SHP77 treated with DMSO at 0.1 percent for 48 hours (cell line): ENCODE measurements at places on chromosomes 4 and X.
A peak's percentile ranks its signal among the peaks of the same experiment; 100 is the strongest.

GRCh38 chr4:118397623-118397979 lies 44.8 kb upstream of the PRSS12 start:
- no peak for DNase-seq

DNA sequence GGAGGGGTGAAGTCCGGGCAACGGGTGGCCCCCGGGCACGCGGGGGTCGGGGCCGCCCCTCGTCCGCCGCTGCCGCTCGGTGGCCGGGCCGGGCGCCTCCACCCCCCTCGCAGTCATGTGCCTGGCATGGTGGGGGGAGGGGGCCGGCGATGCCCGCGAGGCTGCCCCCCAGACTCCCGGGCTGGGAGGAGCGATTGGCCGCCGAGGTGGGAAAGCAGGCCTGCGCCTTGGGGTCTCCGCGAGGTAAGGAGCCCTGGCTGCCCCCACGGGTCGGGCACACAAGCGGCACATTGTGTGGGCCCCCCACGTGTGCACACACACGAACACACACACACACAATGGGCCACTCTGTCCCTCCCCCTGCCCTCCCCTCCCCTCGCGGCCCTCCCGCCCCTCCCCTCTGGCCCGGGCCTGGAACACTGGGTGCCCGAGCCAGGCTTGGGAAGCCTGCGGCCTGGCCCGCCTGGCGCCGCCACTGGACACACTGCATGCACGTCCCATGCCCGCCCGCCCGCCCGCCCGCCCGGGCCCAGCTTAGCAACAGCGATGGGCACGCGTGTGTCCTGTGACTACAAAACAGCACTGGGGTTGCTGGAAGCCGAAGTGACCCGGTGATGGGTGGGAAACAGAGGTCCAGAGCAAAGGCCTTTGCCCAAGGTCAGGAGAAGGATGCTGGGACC lies 1.3 kb downstream of the SLC6A8 start:
- DNase-seq = no peak

- DNase-seq = no peak
These were observed 20.5 kb downstream of the PSMD10 start for GRCh38 chrX:108070891-108071290.

- DNase-seq = no peak
These were observed 123.2 kb upstream of the FAM9C start for GRCh38 chrX:13167481-13168231.

GRCh38 chr4:151389311-151389710 lies 19.7 kb upstream of the FHIP1A start:
- DNase-seq = no peak

DNA sequence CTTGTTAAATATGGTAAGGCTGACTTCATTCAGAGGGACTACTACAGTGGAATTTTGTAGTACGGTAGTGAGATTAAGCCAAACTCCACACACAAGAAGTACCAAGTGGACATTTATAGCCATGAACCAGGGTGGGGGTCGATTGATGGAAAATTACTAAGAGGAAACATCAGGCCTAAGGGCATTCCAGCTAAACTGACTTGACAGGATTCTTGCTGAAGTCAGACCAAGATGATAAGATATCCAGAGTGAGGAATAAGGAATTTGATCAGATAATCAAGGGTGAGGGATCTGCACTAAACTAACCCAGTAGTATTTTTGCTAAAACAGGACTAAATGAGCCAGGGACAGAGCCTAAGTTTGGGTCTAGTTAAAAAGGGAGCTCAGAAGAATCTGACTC lies 597.5 kb downstream of the RPA4 start:
- no peak for DNase-seq

- DNase-seq = no peak
These were observed 7.5 kb downstream of the ASB5 start for GRCh38 chr4:176261481-176261880.

DNA sequence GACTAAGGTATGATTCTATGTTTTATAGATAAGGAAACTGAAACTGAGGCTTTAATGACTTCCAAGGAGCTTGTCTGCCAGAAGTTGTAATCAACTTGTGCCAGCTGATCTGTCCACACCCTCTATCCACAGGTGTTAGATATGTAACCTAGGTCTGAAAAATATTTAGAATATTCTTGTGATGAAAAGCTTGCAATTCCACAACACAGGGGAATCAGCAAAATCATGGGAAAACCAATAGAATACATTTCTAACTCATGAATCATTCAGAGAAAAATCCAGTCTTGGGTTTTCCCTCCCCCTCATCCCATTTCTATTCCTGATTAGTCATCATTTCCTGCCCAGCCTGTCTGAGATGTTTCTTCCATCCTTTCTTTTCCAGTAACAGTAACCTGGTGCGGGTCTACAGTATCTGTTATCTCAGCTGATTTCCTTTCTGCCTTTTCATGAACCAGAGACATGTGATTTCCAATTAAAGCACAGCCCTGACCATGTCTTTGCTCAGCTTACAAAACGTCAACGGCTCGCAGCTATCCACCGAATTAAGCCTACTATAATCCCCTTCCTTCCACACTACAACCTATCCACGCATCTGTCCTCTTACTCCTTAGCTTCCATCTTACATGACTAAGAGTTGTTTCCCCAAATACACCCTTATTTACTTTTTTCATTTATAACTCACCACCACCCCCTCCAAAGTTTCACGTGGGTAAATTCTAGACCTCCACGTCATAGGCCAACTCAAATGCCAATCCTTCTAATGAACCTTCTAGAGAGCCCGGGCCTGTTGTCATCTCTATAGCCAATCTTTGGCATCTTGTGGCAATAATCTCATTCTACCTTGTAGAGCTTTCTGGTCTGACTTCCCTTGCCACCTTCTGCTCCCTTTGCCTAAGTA lies 961 bp upstream of the NOCT start:
- DNase-seq = no peak

DNA sequence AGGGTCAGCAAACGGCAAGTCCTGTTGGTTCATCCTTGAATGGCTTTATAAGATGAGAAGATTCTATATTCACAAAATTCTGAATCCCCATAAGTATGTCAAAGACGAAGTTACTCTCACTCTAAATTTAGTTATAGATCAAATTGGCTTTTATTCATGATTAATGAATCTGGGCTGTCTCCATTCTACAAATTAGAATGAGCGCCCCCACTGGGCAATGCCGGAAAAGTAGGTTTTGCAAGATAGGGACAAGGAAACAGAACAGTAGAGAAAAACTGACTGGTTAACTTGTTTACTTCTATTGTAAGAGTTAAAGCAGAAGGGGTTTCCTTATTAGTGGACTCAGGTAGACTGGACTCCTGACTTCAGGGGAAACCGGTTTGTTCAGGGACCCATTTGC lies 100.3 kb downstream of the F11 start:
- DNase-seq = peak; percentile 34

DNA sequence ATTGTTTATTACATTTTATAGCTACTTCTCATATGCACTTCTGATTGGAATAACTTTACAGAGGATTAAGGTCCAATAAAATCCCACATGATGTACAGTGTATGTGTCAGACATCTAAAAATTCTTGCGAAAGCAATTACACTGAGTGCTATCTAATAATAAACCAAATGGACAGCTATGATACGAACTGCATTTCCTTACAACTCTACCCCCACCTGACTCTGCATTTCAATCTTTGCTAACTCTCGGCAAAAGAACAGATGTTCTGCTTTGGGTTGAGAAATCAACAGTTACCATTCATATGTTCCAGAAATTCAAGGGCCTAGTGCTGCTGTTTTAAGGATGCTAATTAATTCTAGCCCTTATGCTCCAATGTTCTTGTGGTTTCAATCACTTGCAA lies 287.9 kb upstream of the NOCT start:
- no peak for DNase-seq

- DNase-seq = no peak
These were observed 49.7 kb upstream of the IGFBP7 start for GRCh38 chr4:57159866-57160265.

- DNase-seq = no peak
These were observed 32.8 kb upstream of the MAML3 start for GRCh38 chr4:140186651-140187315.

- no peak for DNase-seq
These were observed 47.4 kb downstream of the REPS2 start for GRCh38 chrX:16993791-16994318.

DNA sequence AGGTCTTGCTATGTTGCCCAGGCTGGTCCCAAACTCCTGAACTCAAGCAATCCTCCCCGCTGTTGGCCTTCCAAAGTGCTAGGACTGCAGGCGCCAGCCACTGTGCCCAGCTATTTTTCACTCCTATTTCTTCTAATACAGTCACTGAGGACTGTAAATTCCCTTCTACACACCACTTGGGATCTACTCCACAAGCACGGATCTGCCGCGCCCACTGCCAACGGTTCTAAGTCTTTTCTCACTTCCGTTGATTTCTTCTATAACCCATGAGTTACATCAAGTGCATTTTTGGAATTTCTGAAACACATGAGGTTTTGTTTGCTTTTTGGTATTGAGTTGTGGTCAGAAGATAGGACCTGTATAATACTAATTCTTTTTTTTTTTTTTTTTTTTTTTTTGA lies 48.6 kb downstream of the FAM53A start:
- DNase-seq = no peak

DNA sequence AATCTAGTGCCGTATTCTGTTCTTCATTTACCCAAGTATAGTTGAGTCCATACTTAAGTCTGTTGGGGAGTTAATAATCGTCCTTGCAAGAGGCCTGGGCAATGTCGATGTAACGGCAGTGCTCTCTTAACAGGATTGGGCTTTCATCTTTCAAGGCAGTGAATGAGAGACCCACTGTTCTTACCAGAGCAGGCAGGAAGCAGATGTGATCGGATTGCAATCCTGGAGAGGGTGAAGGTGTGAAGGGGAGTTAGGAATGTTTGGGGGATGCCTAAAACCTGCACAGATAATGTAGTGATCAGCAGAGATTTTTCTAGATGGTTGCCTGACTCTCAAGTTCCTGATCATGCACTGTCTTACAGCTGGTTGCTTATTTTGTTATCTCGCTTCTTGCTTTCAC lies 308.4 kb downstream of the AFF2 start:
- no peak for DNase-seq

- DNase-seq = no peak
These were observed 150.3 kb upstream of the MAOA start for GRCh38 chrX:43505769-43506168.

- no peak for DNase-seq
These were observed 277.5 kb downstream of the IL15 start for GRCh38 chr4:141913928-141914327.

GRCh38 chrX:71098302-71098701 lies 2.7 kb downstream of the FOXO4 start:
- peak; percentile 0 for DNase-seq

- DNase-seq = no peak
These were observed 144.4 kb upstream of the TET2 start for GRCh38 chr4:105002278-105002677.

DNA sequence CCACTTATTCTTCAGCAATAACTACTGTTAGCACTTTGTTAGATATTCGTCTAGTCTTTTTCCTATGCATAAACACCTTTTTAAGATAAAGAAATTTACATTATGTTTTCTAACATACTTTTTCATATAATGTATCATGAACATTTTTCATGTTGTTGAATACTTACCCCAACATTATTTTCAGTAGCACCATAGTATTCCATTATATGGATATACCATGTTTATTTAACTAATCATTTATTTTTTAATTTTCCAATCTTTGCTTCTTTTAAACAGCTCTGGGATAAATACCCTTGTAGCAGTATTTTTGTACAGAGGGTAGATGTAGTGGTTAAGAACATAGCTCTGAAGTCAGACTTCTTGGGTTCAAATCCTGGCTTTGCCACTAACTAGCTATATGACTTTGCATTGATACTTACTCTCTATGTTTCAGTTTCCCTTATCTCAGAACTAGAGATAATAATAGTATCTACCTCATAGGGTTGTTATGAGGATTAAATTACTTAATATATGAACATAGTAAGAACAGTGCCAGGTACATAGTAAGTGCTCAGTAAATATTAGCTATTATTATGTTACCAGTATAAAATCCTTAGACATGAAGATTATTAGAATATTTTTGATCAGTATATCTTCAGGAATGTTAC lies 11.3 kb downstream of the EXOC1 start:
- no peak for DNase-seq

- DNase-seq = no peak
These were observed 1082.3 kb upstream of the PABPC4L start for GRCh38 chr4:135283934-135284333.

GRCh38 chr4:28759064-28759463 lies 1898.4 kb downstream of the STIM2 start:
- DNase-seq = no peak

DNA sequence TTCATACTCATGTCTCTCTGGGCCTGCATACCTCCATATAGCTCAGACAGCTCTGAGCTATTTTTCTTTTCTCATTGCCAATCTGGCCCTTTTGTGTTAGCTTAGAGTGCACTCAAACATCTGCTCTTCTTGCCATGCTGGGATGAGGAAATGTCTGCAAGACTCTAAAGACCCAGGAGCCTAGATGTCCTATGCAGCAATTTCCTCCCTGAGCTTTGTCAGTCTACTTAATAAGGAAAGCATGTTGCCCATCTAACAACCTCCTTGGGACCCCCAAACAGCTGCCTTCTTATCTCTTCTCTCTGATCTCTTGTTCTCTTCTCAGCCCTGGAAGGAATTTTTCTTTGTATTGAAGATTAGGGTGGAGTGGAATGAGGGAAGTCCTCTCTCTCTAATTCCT lies 69.2 kb downstream of the UCHL1 start:
- DNase-seq = no peak

DNA sequence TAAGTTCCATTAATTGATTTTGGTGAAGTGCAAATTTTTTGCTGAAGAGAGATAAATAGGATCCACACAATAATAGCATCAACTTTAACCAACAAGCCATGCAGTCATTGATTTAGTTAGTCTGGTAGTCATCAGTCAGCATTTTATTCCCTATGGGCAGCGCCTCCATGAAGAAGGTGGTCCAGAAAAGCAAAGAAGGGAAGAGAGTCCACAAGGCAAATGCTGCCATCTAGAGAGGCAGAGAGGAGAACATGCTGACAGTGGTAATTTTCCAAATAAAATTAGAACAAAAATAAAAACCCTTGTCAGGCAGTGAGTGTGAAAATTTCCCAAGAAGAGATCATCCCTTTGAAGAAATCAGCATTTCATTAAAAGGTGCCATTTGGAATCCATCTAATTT lies 366.7 kb upstream of the FAM241A start:
- DNase-seq = no peak
